ENCODE measurements at places on chromosomes 12 and 14.

GRCh38 chr14:49879646-49880204 lies 13.2 kb upstream of the ARF6 start:
- peak; percentile 71 for DNase-seq

DNA sequence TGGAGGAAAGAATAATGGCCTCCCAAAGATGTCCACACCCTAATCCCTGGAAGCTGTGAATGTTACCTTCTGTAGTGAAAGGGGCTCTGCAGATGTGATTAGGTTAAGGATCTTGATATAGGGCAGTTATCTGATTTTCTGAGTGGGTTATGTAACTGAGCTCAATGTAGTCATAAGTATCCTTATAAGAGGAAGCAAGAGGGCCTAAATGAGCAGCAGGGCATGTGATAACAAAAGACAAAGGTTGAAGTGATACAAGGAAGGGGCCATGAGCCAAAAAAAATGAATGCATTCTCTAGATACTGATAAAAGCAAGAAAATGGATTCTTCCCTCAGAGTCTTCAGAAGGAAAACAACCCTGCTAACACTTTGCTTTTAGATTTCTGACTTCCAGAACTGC lies 78.8 kb downstream of the OSBPL8 start:
- DNase-seq: no peak

- no peak for DNase-seq
Observed at GRCh38 chr12:132190834-132191500, 46.7 kb downstream of the NOC4L start.

DNA sequence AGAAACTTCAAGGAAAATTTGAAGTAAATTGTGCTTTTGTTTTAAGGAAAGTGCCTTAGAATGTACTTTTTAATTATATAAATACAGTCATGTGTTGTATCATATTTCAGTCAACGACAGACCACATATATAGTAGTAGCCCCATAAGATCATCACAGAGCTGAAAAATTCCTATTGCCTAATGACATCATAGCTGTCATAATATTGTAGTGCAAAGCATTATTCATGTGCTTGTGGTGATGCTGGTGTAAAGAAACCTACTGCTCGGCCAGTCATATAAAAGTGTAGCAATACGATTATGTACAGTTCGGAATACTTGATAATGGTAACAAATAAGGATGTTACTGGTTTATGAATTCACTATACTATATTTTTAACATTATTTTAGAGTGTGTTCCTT lies 198.9 kb upstream of the SLC16A7 start:
- no peak for DNase-seq

- no peak for DNase-seq
Observed at GRCh38 chr14:101109347-101109638, 205.8 kb upstream of the RTL1 start.

- DNase-seq: no peak
Observed at GRCh38 chr12:24770821-24771220, 178.1 kb downstream of the BCAT1 start.

DNA sequence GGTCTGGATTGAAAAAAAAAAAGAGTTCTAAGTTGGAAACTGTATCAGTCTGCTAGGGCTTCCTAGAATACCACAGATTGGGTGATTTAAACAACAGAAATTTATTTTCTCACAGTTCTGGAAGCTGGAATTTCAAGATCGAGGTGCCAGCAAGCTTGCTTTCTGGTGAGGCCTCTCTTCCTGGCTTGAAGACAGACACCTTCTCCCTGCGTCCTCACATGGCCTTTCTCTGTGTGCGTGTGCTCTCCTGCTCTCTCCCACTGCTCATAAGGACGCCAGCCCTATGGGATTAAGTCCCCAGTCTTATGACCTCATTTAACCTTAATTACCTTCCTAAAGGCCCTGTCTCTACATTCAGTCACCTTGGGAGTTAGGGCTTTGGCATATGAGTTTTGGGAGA lies 215.5 kb downstream of the PIK3C2G start:
- no peak for DNase-seq

- no peak for DNase-seq
Observed at GRCh38 chr12:47087088-47087688, 7.4 kb upstream of the AMIGO2 start.

DNA sequence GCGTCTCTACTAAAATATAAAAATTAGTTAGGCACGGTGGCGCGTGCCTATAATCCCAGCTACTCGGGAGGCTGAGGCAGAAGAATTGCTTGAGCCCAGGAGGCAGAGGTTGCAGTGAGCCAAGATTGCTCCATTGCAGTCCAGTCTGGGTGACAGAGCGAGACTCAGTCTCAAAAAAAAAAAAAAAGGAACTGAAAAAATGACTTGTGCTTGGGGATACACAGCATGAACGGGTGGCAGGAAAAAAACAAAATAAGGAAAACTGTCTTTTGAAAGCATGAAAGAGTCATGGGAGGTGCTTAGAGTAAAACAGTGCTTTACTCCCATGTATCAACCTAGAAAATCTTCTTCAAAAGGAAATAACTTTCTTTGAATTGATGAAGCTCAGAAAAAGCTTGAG lies 80.8 kb downstream of the TMTC1 start:
- no peak for DNase-seq

- DNase-seq: no peak
Observed at GRCh38 chr12:95198914-95199313, 18.4 kb downstream of the FGD6 start.

DNA sequence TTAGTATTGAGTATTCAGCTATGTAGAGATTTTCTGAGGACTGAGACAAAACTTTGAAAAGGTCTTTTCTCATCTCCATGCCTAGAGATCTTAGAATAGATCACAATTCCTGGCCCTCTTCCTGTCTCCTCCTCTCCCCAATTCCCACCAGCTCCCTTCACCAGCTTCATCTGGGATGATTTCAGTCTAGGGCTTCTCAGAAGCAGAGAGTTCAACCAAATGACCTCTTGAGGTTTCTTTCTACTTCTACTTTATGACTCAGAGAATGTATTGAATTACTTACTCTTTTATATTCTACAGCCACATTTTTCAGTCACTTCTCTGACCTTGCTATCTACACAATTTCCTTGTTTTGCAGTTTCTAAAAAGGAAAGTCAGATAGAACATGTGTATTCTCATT lies 19.4 kb upstream of the SNX6 start:
- DNase-seq: no peak
